ENCODE measurements at places on chromosomes 5 and 9. TPM values are rescaled to one million over a fixed set of nuclear protein-coding genes. Genes with fewer than 3 reads are reported as not detected.

The ARL14EPL gene
- total RNA-seq = not detected

The C9orf85 gene
- 4.0 TPM for total RNA-seq

The ASPN gene
- 6.6 TPM for total RNA-seq

The OMD gene
- 6.1 TPM for total RNA-seq

The PTRH1 gene
- 14.6 TPM for total RNA-seq

The SNCAIP gene
- total RNA-seq = 7.5 TPM

Data from heart left ventricle (tissue), 16 donors.